ENCODE measurements at places on chromosomes 1 and 21.

- no peak for DNase-seq
Measured at GRCh38 chr1:154609398-154610380, 1.7 kb upstream of the ADAR start.

GRCh38 chr21:42663860-42664535 lies 10.6 kb downstream of the PDE9A start:
- DNase-seq = no peak

GRCh38 chr21:45226540-45227326 lies 61.0 kb downstream of the POFUT2 start:
- DNase-seq = no peak

DNA sequence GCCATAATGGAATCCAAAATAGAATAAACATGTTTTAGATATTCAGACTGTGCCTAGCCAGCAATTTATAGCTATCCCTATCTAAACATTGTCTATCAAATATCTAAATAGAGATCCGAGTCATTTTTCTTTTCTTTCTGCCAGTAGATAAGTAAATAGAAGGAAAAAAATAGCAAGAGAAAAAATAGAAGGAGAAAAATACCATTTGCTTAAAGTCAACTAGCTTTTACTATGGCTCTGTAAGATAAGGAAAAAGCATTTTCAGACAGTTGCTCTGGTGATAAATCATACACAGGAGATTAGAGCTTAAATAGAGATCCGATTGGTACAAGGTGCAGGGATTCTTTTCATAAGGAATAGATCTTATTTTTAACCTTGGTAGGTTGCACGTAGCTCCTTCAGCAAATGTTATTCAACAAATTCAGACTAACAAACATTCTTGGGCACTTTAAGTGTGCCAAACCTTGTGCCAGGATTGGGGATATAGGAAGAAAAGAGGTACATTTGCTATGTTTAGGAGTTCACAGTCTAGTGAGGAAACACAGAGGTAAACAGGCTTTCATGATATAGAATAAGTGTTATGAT lies 70.1 kb upstream of the CCDC190 start:
- DNase-seq = no peak

DNA sequence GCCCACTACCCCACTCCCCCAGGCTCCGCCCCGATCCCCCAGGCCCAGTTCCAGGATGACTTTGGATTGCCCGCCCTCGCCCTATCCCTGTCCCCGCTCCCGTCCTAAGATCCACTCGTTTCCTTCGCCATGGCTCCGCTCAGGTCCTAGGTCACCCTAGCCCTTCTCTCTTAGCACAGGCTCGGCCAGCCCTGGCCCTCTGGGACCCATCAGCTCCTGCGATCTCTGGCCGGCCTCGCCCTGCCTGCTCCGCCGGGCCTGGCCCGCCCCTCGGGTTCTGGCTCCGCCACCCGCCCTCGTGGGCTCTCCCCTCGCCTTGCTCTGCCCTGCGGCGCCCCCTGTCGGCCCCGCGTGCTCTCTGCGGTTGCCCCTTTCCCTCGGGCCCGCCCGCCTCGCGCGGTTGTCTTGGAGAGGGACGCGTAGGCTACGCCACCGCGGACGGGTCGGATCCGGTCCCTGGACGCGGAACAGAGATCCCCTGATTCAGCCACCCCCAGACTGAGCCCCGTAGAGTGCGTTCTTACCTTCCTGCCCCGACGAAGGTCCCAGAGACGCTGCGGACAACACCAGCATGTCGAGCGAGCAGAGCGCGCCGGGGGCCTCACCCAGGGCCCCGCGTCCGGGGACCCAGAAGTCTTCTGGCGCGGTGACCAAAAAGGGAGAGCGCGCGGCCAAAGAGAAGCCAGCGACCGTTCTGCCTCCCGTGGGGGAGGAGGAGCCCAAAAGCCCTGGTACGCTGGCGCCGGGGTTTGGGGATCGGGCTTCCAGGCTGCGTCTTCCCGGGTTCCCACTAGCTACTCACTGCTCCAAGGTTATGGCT lies at the start of gene LRRC71:
LRRC71 (plus strand) TSS at position 400 of the 820 bp plus-strand sequence; CDS start at position 572, 172 bp downstream.
- DNase-seq = no peak

DNA sequence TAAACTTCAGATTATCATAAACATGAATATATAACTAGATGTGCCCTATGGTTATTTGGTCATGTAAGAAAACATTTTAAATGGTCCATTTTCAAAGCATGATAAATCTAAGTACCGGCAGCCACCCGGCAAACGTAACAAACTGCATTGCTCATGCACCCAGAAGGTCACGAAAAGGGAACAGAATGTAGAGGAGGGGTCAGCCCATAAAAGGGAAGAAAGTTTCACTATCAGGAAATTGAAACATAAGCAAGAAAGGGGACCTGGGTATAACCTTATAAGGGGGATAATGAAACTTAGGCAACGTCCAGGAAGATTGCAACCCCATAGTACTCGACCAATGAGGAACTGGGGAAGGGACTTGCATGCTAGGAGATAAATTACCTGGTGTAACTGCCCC lies 421.2 kb upstream of the ZRANB2 start:
- DNase-seq = no peak

DNA sequence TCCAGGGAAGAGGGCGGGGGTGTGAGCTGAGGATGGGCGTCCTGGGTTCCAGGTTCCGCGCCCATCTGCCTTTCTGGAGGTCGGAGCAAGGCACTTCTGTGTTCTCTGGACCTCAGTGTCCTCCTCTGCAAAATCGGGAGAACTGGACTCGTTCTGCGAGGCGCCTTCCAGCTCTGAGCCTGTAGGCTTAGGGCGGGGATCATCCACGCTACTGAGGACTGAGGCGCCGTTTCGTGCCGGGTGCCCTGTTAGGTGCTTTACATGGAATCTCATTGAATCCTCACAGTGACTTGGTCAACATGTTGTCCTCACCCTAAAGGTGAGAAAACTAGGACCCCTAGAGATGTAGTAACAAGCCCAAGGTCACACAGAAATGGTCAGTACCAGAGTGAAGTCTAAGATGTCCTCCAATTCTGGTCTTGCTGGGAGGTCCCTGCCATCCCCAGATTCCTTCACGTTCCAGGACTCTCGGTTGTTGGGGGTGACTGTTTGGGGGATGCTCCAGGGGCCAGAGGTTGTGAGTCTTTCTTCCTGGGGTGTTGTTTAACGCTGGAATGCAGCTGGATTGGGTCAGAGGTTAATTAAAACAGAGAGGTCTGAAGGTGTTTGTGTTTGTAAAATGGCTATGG lies 677 bp downstream of the PRKAA2 start:
- no peak for DNase-seq

GRCh38 chr1:234691567-234691966 lies 81.6 kb upstream of the IRF2BP2 start:
- DNase-seq = no peak

DNA sequence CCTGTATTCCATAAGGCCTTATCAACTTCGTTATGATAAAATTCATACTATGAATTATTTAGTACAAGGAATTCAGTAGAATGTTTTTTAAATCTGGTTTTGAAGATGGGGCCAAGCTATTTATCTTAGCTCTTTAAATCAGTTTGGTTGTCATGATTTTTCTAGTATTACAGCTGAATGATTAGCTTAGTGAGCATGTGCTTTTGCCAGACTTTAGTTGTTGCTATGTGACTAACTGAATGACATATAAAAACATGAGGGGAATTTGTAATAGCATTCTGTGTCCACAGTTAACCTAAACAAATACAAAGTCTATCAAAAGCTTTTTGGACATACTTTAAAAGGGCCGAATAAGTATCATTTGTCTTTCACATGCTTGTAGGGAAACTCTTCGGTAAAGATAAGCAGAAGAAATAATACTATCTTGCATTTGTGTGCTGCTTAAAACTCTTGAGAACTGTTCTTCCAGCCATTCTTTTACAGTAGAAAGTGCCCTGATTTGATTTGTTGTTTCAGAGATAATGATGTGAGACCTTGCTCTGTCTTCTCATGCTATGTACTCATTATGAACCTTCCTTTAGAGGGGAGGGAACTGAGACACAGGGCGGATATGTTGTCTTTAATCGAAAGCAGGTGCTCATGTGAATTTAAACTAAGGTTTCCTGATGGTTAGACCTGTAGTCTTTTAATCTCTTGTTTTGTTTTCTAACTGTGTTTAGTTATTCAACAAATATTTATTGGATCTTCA lies 18.8 kb downstream of the NEK7 start:
- DNase-seq = no peak

- no peak for DNase-seq
Measured at GRCh38 chr1:221706191-221706590, 35.7 kb downstream of the DUSP10 start.

- no peak for DNase-seq
Measured at GRCh38 chr1:38152351-38153065, 105.9 kb upstream of the POU3F1 start.

Data from urinary bladder (tissue), 4 donors.